Heart right ventricle (tissue), 16 donors: ENCODE measurements at places on chromosomes 5 and 9. TPM values are rescaled to one million over a fixed set of nuclear protein-coding genes. Genes with fewer than 3 reads are reported as not detected.
A peak's percentile ranks its signal among the peaks of the same experiment; 100 is the strongest.

DNA sequence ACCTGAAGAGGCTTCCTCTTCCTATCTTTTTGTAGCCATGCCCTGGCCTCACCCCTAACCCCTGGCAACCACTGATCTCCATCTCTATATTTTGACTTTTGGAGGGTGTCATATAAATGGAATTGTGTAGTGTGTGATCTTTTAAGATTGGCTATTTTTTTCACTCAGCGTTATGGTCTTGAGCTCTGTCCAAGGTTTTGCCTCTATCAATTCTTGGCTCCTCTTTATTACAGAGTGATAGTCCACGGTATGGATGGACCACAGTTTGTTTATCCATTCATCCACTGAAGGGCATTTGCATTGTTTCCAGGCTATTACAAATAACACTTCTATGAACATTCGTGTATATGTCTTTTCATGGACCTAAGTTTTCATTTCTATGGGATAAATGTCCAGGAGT lies 209.8 kb upstream of the IER5L start:
- no peak for DNase-seq

GRCh38 chr9:77679661-77680368 lies 31.7 kb upstream of the GNA14 start:
- no peak for DNase-seq

DNA sequence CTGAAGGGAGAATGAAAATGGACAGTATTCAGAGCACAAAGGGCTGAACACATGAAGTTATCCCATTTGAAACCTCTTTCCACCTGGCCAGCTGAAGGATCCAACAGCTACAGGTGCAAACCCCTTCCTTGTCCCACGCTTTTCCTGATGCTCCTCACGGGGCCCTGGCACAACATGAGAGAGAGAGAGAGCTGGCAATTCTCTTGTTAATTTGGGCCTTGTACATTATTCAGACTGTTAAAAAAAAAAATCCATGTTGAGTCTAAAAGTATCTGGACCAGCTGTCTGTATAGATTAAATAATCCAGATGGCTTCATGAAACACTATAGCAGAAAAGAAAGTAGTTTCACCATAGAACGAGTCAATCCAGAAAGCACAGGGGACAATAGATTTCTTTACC lies 74.1 kb downstream of the HMHB1 start:
- no peak for DNase-seq

DNA sequence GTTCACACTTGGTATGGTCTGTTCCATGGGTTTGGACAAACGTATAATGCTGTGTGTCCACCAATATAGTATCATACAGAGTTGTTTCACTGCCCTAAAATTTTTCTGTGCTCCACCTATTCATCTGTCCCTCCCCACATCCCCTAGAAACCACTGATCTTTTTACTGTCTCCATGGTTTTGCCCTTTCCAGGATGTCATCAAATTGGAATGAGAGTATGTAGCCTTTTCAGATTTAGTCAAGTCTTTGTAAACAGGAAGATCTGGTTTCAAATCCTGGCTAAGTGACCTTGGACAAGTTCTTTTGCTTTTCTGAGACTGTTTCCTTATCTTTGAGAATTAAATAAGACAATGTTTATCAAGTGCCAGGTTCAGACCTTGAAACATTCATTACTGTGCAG lies 13.2 kb upstream of the LVRN start:
- DNase-seq: no peak

The ARAP3 gene
- 15.1 TPM for total RNA-seq

The CCDC127 gene
- 7.3 TPM for total RNA-seq

DNA sequence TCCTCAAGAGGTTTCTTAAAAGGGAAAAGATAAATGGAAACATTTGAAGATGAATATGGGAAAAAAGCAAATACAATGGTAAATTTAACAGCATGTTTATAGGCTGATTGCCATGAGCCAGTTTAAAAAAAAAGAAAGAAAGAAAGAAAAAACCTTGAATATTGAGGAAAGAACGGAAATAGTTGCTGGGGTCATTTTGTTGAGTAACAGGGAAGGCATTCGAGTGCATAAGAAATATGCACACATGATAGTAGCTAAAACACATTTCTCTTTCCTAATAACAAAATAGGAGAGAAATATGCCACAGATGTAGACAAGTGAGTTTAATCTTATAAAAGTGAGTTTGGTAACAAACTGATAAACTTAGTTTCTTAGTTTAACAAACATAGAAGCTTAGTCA lies 864.6 kb upstream of the ACO1 start:
- no peak for DNase-seq

The HTR4 gene
- total RNA-seq: 0.23 TPM

GRCh38 chr9:87556821-87557220 lies 59.2 kb downstream of the DAPK1 start:
- DNase-seq: peak; percentile 21

GRCh38 chr5:170510559-170510958 lies 6.7 kb downstream of the KCNIP1 start:
- DNase-seq: no peak

The ACTBL2 gene
- not detected for total RNA-seq

The IL13 gene
- not detected for total RNA-seq

The SPINK13 gene
- not detected for total RNA-seq

The OTP gene
- total RNA-seq: not detected

The PHYHD1 gene
- 16.9 TPM for total RNA-seq

DNA sequence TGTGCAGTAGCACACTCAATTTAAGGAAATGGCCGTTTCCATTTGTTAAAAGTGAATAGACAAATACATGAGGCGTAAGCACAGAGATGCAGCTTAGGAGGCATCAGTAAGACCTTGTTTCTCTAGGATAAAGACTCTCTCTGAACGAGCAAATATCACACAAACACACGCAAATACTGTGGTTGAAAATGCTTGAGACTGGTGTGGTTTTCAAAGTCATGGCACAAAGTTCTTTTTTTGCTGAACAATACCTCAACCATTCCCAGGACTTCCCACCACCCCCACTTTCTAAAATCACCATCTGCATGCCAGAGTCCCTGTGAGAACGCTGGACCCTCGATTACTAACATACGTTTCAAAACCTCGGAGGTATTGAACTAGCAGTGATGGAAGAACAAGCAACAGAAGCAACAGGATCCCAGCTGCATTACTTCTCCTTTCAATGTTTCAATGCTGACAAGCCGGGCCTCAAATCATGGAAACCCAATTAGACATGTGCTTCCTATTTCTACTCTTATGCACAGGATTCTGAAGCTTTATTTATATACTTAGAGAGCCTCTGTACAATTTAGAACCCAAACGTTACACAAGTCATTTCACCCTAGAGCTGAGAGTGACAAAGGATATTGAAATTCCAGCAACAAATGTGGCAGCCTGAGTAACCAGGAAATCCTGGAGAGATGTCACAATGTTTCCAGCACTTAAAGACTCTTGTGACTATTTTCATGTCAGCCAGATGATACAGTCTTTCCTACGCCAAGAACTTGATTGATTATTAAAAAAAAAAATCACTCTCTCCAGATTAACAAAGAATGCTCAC lies 63.9 kb downstream of the CDC14B start:
- no peak for DNase-seq

GRCh38 chr5:141496038-141496437 lies 7.2 kb downstream of the PCDHGC5 start:
- no peak for DNase-seq

GRCh38 chr5:50583621-50584020 lies 82.8 kb upstream of the PARP8 start:
- no peak for DNase-seq

DNA sequence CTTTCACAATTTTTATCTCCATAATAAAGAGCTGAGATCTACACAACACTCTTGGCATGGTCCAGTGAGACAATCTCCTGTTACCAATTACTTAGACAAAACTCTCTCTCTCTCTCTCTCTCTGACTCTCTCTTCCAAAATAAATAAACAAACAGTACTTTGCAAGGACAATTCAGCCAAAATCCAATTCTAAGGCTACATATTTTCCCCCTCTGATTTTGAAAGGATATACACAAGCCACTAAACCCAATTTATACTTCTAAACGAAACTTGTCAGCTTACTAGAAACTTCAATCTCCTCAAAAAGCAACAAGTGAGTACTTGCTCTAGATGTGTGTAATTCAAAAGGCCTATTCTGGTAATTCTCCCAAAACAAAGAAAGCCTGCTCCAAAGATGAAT lies 26.3 kb upstream of the TNPO1 start:
- DNase-seq: no peak

DNA sequence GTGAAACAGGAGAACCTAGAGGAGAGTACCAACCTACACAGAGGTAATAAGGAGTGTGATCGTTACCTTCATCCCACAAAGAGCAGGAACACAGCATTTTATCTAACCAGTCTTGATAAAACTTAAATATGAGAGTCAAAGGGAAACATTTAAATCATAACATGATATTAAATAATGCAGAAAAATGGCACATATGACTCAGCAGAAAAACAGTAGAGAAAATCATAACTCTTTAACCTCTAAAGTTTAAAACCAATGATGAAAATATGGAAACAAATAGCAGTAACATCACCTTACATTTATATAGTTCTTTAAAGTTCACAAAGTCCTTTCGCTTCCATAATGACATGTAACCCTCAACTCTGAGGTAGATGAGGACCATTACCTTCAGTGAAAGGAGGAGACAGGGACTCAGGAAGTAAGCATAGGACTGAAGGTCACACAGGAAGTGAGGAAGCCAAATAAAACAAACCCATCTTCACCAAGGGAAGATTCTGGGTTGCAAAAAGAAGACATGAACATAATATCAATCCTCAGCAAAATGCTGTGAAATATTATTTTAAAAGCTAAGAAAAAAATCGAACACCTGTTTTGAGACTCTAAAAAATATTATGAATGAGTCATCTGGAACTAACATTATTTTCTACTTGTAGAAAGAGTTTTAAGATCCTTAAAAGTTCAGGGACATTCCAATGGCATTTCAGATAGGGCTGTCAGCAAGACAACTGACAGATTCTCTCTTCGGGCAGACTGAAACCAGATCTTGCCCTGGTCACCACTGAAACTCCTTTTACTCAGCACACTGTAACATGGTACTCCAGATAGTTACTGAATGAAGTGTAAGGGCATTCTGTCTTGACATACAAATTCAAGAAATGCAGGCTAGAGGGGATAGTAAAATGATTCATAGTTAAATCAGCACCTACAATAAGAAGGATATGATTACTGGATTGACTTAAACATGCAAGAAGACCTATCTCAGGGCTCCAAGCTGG lies 148.5 kb downstream of the EPB41L4A start:
- DNase-seq: no peak

- DNase-seq: no peak
Observed at GRCh38 chr9:120909904-120910303, 16.7 kb downstream of the TRAF1 start.

DNA sequence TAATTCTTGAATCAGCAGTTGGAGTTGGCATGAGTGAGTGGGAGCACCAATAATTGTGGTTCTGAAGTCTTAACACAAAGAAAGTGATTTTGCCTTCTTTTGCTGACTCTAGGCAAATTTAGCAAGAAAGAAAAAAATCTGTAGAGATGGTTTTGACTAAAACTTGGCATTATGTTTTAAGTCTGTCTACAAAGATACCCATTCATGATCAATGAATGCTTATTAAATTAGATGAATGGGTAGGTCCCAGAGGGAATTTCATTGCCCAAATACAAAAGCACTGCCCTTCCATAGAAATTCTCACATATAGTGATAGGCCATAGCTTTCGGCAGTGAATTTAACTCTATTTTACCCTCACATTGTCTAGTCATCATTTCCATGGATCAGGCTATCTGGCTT lies 428.6 kb upstream of the ADAMTSL1 start:
- no peak for DNase-seq

- no peak for DNase-seq
Observed at GRCh38 chr9:86721226-86721781, 226.0 kb downstream of the GAS1 start.

GRCh38 chr5:100647461-100648230 lies 112.5 kb downstream of the FAM174A start:
- peak; percentile 41 for DNase-seq

The GCNT4 gene
- 0.33 TPM for total RNA-seq

The EGFL7 gene
- total RNA-seq: 104 TPM

The NTNG2 gene
- total RNA-seq: 7.6 TPM

DNA sequence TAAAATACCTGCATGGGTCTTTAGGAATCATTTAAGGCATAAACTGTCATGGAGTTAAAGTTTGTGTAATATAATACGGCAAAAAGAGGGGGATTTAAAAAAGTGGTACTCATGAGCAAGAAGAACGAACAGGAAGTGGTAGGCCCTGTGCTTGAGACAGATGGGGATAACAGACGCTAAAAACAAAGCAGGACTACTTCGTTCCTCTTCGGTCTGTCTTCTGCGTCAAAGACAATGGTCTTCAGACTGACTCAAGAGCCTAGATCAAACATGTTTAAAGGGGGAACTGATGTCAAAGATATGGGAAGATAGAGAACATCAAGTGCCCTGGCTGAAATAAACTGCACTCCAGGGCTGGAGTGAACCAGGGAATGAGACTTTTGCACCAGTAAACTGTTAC lies 59.8 kb upstream of the RFX3 start:
- DNase-seq: no peak

The NR6A1 gene
- total RNA-seq: 1.2 TPM

- peak; percentile 48 for DNase-seq
Observed at GRCh38 chr5:159098603-159099436, 896 bp downstream of the EBF1 start.

The P4HA2 gene
- 47.7 TPM for total RNA-seq

The NAIP gene
- 3.9 TPM for total RNA-seq

The PLK2 gene
- total RNA-seq: 22.7 TPM

The SWI5 gene
- total RNA-seq: 13.9 TPM

DNA sequence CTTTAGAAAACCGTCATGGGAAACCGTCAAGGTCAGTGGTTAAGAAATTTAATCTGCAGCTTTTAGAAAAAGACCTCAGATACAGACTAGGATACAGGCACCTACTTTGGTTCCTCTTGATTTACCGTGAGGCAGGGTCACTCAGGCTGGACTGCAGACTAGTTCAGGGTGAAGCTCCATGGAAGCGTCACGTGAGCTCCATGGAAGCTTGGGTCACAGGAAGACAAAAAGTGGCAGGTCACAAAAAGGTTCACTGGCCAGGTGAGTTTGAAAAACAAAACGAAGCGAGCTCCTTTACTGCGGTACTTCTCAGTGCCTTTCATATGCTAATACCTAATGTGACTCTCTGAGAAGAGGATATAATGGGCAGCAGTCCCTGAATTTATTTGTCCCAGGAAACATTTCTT lies 43.0 kb downstream of the PRRC2B start:
- no peak for DNase-seq
